GM23338 (cell line): ENCODE measurements at places on chromosomes 16 and 17. TPM values are rescaled to one million over a fixed set of nuclear protein-coding genes. Genes with fewer than 3 reads are reported as not detected.

DNA sequence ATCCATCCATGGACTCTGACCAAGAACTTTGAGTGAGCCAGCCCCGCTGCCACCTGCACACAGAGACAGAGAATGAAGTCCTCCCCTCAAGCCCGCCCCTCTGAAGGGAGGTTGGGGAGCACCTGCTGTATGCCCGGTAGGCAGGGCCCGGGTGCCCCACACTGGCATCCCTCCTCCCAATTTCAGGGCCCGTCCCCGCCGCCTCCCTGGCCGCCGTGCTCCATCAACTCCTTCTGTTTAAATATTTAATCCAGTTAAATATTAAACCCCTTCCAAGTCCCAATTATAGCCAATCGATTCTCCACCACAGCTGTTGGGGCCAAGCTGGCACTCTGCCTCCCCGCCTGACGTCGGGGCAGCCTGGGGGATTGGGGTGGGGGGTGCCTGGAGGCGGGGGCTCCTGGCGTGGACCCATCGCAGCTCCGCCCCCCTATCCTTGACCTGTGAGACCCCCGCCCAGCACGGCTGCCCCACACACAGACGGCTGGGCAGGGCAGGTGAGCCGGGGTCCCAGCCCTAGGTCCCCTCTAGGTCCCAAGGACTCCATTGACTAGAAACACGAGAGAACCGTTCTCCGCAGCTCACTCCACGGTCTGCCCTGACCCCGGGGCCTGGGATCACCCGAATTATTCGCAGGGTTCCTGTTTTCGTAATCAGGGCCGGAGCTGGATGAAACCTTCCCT lies 18.0 kb upstream of the CACNA1H start:
- DNase-seq: no peak
- no peak overlapping the region for H3K27ac ChIP-seq
- no peaks in the 10 kb centered on the region for H3K36me3 ChIP-seq

- peaks cover 70% of the 10 kb centered on the region for H3K36me3 ChIP-seq
- H3K4me1 ChIP-seq: no peaks in the 10 kb centered on the region
- no peak for DNase-seq
- H3K27ac ChIP-seq: peak overlapping the region; percentile 14; the same call in 1 of the 2 replicates
These were observed 67.7 kb downstream of the NDEL1 start for GRCh38 chr17:8503368-8503767.

GRCh38 chr16:85909932-85910853 lies 11.2 kb downstream of the IRF8 start:
- H3K27me3 ChIP-seq: no peaks in the 10 kb centered on the region
- H3K36me3 ChIP-seq: no peaks in the 10 kb centered on the region
- no peak overlapping the region for H3K27ac ChIP-seq
- no peak overlapping the region for H3K4me3 ChIP-seq
- no peak for DNase-seq
- H3K4me1 ChIP-seq: peaks cover 6% of the 10 kb centered on the region

DNA sequence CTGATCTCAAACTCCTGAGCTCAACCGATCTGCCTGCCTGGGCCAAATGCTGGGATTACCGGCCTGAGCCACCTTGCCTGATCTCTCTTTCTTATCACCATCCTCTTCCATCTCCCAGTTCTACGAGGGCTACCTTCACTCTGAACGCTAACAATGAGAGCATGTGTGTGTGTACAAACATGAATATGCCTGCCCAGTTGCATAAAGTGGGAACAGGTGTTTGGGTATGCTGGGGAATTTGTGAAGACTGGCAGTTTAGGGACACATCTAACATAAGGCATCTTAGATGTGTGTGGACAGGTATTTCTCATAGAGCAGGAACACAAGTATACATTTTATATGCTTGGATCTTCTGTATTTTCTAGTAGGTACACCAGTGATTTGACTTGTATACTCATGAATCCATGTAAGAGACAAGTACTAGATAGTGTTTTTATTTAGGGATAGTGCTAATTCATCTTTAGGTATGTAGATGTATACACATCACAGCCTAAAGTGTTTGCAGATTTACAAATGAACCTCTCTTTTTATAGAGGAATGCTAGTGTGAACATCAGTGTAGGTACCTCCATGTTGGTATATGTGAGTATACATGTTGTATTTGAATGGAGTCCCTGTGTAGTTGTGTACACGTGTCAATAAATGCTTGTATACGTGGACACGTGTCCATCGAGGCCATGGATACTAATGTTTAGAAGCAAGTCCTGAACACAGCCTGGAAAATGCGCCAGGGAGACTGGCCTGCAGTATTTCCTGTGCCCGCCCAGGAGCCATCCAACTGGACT lies 1.2 kb upstream of the DLX4 start:
- no peaks in the 10 kb centered on the region for H3K36me3 ChIP-seq
- no peak overlapping the region for H3K27ac ChIP-seq
- H3K4me3 ChIP-seq: peak overlapping the region; percentile 65
- no peak for DNase-seq

DNA sequence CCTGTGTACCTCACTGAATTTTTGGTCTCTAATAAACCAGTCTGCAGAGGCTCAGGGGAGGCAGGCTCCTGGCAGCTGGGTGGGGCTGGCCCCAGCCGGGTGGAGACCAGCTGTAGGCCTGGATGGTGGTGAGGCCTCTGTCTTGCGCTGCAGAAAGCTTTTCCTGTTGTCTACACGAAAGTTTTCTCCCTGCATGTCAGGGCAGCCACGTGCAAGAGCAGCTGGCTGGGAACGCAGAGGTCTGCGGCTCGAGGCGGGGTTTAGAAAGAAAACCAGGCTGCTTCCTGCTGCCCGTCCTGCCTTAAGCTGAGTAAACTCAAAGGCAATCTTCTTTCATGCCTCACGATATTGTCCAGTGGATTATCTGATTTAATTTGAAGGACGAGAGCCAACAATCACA lies 2.4 kb downstream of the SERPINF1 start:
- DNase-seq: no peak
- no peaks in the 10 kb centered on the region for H3K36me3 ChIP-seq
- peaks cover 17% of the 10 kb centered on the region for H3K4me1 ChIP-seq
- H3K27ac ChIP-seq: no peak overlapping the region
- H3K4me3 ChIP-seq: no peak overlapping the region

DNA sequence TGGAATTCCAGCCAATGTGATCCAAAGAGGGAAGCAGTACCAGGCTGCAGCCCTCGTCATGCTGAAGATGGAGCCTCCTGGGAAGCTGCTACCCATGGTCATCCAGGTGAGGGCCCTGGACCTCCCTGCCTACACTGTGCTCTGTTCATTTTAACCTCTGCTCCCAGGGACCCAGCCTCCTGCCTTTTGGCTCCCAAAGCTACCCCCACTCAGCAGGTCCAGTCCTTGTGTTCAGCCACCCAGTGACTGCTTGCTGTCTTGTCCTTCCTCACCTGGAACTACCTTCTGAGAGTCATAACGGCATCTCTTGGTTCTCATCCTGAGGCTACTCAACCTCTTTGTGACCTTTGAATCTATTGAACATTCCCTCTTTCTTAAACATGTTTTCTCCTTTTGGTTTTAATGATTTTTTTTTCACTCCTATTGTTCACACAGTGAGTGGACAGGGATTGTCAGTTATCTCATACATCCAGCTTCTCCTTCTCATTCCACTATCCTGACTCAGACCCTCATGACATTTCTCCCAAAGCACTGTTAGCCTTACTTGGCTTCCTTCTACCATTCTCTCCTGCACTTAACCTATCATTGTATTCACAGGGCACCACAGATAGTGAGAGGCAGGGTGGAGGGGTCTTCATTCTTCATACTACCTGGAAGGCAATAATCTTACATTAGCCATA lies 53.3 kb downstream of the GOSR1 start:
- no peaks in the 10 kb centered on the region for H3K27me3 ChIP-seq
- DNase-seq: no peak
- H3K4me3 ChIP-seq: no peak overlapping the region
- H3K36me3 ChIP-seq: no peaks in the 10 kb centered on the region

GRCh38 chr17:42289611-42290181 lies 1.4 kb downstream of the STAT5A start:
- no peak overlapping the region for H3K27ac ChIP-seq
- H3K36me3 ChIP-seq: no peaks in the 10 kb centered on the region
- H3K4me3 ChIP-seq: peak overlapping the region; percentile 66
- DNase-seq: no peak
- peaks cover 11% of the 10 kb centered on the region for H3K4me1 ChIP-seq

Gene KRTAP4-9
- not detected in 2 replicates for polyA plus RNA-seq

- DNase-seq: no peak
- H3K36me3 ChIP-seq: no peaks in the 10 kb centered on the region
- peak overlapping the region; percentile 9; the same call in 1 of the 2 replicates for H3K27ac ChIP-seq
- peaks cover 9% of the 10 kb centered on the region for H3K27me3 ChIP-seq
These were observed 9.5 kb upstream of the MSL1 start for GRCh38 chr17:40112191-40112711.

GRCh38 chr17:78474614-78475146 lies 96.2 kb downstream of the PGS1 start:
- no peak overlapping the region for H3K27ac ChIP-seq
- no peak overlapping the region for H3K4me3 ChIP-seq
- H3K36me3 ChIP-seq: no peaks in the 10 kb centered on the region

DNA sequence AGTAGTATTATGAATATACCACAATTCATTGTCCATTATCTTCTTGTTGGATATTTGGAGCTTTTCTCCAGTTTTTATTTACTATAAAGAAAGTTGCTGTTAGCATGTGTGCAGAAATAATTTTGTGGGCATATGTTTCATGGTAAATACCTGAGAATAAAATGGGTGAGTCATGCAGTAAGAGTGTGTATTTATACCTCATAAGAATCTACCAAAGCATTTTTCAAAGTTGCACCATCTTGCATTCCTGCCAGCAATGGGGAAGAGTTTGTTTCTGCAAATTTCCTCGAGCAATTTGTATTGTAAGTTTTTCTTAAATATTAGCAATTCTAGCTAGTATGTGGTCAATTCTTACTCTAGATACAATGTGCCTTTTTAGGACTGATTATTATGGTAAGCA lies 7.9 kb upstream of the MON1B start:
- DNase-seq: no peak
- H3K27me3 ChIP-seq: no peaks in the 10 kb centered on the region
- no peaks in the 10 kb centered on the region for H3K4me1 ChIP-seq
- no peak overlapping the region for H3K27ac ChIP-seq

Gene CXCL16
- 3.7 and 4.0 TPM in 2 replicates for polyA plus RNA-seq

Gene MYOCD
- polyA plus RNA-seq: 2.0 and 2.4 TPM in 2 replicates
